Osteocyte (in vitro differentiated cells): ENCODE measurements at places on chromosomes 16 and 17.

- no peak for DNase-seq
Measured at GRCh38 chr17:49000943-49001342, 3.8 kb downstream of the IGF2BP1 start.

GRCh38 chr16:4338125-4338582, 13.0 kb downstream of the PAM16 start:
- no peak for DNase-seq

DNA sequence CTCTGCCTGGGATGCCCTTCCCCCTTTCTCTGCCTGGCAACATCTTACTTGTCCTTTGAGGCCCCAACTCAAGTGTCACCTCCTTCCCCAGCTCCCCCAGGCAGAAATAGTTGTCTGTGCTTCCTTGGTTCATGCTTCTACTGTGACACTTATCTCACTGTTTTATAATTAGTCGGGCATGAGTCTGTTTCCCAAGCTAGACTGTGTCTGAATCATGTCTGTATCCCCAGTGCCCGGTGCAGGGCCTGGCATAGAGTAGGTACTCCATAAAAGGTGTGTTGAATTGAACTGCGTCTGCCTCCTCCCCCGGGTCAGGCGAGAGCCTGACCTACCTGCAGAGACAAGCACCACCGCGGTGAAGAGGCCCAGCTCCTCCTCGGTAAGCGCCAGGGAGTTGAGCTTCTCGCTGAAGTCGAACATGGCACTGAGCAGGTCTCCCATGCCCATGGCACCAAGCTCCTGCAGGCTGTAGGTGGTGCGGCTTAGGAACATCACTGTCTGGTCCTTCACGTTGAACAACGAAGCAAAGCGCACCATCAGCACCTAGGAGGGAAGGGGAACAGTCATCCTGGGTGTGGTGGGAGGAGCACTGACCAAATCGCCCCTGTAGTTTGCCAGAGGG, 6.7 kb downstream of the NR1D1 start:
- DNase-seq: no peak

GRCh38 chr16:2040787-2041522, 6.7 kb downstream of the NTHL1 start:
- DNase-seq: no peak

DNA sequence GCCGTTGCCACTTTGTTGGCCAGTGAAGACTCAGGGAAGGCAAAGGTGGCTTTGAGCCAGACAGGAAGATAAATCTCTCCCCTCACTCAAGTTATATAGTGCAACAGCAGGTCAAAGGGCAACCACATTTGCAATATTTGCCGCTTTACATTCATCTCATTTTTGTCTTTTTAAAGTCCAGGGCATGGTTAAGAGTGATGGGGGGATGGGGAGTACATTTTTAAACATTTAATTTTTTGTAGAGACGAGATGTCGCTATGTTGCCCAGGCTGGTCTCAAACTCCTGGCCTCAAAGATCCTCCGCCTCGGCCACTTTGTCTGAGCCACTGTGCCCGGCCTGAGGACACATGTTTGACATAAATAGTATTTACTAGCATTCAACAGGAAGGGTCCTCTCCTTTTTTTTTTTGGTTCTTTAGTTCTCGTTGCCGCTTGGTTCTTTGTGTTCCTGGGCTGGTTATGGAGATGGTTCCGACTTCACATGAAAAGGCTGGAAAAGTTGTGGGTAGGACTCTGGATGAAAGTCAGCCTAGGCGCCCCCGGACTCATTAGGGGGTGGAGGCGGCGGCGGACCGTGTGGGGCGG, 95.7 kb downstream of the RAB11FIP4 start:
- DNase-seq: no peak

DNA sequence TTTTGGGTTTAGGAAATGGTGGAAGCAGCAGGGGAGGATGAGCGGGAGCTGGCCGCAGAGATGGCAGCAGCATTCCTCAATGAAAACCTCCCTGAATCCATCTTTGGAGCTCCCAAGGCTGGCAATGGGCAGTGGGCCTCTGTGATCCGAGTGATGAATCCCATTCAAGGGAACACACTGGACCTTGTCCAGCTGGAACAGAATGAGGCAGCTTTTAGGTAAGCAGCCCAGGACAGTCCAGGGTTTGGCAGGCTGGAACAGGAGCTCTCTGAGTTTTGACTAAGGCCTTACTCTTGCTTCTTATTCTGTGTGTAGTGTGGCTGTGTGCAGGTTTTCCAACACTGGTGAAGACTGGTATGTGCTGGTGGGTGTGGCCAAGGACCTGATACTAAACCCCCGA, 41.4 kb downstream of the SF3B3 start:
- DNase-seq: no peak

- DNase-seq: no peak
Measured at GRCh38 chr17:6489016-6489550, 44.8 kb downstream of the PIMREG start.

GRCh38 chr16:86575754-86576557, 2.4 kb upstream of the FOXL1 start:
- peak; percentile 96 for DNase-seq

- no peak for DNase-seq
Measured at GRCh38 chr16:90019543-90020259, 445 bp upstream of the DBNDD1 start.

DNA sequence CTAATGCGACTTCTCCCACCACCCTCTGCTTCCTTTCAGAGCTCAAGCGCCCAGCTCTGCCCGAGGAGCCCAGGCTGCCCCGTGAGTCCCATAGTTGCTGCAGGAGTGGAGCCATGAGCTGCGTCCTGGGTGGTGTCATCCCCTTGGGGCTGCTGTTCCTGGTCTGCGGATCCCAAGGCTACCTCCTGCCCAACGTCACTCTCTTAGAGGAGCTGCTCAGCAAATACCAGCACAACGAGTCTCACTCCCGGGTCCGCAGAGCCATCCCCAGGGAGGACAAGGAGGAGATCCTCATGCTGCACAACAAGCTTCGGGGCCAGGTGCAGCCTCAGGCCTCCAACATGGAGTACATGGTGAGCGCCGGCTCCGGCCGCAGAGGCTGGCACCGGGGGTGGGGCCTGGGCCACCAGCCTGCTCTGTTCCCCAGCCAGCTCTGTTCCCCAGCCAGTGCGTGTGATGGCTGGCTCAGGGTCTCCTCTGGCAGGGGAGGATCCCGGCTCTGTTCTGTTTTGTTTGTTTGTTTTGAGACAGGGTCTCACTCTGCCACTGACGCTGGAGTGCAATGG, 18.7 kb downstream of the CRISPLD2 start:
- no peak for DNase-seq

GRCh38 chr17:52233176-52233575, 74.7 kb upstream of the CA10 start:
- DNase-seq: no peak

- no peak for DNase-seq
Measured at GRCh38 chr16:57807252-57807967, 5.1 kb upstream of the KIFC3 start.

GRCh38 chr17:1004769-1005295, 7.9 kb downstream of the TIMM22 start:
- DNase-seq: no peak

DNA sequence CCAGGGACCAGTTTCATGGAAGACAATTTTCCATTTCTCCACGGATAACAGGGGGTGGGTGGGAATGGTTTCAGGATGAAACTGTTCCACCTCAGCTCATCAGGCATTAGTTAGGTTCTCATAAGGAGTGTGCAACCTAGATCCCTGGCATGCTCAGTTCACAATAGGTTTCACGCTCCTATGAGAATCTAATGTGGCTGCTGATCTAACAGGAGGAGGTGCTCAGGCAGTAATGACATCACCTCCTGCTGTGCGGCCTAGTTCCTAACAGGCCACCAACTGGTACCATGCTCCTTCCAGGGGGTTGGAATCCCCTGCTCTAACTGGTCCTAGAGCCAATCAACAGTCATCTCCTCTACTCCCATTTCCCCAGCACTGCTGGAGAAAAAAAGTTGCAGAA, 19.9 kb downstream of the TEX14 start:
- DNase-seq: no peak

GRCh38 chr16:55889518-55889917, 14.3 kb upstream of the CES5A start:
- DNase-seq: no peak

- DNase-seq: no peak
Measured at GRCh38 chr17:11140043-11140442, 101.0 kb upstream of the SHISA6 start.

- no peak for DNase-seq
Measured at GRCh38 chr17:79325709-79326430, 251.2 kb downstream of the ENGASE start.

DNA sequence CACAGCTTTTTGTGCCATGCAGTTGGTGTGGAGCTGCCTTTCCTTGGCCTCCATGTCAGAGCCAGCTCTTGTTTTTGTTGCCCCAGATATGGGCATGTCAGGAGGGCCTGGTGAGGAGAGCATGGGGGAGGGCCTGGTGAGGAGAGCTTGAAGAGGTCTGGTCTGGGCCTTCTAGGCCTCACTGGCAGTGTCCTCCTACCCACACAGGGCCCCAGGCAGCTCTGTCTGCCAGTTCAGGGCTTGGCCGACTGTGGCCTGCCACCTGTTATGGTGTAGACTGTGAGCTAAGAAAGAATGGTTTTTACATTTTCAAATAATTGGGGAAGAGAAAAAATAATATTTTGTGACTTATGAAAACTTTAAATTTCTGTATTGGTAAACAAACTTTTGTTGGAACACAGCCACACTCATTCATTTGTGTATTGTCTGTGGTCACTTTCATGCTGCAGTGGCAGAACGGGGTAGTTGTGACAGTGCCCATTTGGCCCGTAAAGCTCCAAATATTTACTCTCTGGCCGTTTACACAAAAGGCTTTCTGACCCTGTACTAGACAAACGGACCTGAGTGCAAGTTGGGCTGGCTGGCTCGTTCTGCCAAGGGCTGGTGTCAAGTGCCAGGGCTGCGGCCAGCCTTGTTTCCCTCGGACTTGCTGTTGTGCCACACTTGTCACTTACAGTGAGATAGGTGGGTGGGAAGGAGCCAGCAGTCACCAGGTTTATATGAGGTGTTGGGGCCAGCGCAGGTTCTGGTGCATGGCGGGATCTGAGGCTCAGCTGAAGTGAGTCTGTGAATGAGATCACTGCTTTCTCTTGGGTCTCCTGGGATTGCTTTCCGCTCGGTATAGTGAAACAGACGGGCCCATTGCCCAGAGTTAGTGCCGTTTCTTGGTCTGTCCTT, 18.2 kb downstream of the PGS1 start:
- no peak for DNase-seq

DNA sequence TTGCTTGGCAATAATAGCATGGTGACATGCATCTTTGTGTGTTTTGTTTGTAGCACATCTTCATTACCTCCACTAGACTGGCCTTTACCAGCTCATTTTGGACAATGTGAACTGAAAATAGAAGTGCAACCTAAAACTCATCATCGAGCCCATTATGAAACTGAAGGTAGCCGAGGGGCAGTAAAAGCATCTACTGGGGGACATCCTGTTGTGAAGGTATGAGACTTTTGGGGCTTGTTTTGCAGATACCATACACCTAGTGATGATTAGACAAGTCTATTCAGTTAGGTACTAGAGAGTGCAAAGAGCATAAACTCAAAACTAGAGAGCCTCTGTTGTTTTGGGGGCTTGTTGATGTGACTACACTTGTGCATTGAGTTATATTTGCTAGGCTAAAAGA, 41.2 kb downstream of the NFATC3 start:
- no peak for DNase-seq

GRCh38 chr17:12110906-12111305, 90.2 kb downstream of the MAP2K4 start:
- DNase-seq: no peak

DNA sequence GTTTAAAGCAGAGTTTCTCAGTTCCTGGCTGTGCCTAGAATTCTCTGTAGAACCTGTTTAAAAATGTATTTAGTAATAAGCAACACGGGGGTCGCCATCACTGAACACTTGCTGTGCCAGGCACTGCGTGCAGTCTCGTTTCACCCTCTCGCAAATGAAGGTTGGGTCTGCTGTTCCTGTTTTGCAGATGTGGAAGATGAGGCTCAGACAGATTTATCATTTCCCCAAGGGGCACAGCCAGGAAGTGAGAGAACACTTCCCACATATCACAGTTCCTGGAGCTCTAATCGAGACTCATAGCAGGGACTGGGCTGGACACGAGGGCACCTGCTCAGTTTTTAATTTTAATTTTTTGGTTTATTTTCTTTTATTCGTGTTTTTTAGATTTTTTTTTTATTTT, 122.7 kb downstream of the ABCC6 start:
- DNase-seq: no peak

DNA sequence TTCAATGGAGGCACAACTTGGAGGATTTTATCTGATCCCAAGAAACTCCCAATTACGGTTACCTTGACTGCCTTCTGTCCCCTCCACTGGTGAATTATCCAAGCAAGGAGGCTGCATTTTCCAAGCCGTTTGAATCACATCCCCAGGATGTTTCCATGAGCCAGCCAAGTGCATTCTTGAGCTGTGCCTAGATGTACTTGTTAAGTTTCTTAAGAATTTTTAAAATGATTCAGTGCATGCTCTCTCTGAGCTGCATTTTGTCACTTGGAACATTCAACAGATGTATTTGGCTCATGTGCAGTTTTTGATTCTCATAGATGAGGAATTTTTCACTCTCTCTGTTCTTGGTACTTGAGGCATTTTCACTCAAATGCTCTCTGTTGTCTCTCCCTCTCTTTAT, 202.6 kb upstream of the MYOCD start:
- DNase-seq: no peak

GRCh38 chr17:31609331-31609730, 217.9 kb downstream of the RAB11FIP4 start:
- peak; percentile 19 for DNase-seq

DNA sequence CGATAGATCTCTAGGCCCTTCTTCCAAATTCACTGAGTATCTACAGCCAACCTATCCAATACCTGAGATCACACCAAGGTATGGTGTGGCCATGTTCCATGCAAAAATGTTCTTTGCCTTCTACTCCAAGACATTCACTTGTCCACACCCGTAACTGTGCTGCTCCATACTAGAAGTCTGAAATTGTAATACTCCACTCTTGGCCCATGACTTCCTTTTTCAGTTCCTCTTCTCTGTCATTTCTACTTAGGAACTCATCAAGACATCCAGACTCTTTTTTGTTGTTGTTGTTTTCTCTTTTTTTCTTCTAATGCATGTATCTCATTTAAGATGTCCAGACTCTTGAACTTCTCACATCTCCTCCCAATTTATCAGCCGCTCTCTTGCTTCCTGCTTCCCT, 42.5 kb upstream of the KSR1 start:
- no peak for DNase-seq

DNA sequence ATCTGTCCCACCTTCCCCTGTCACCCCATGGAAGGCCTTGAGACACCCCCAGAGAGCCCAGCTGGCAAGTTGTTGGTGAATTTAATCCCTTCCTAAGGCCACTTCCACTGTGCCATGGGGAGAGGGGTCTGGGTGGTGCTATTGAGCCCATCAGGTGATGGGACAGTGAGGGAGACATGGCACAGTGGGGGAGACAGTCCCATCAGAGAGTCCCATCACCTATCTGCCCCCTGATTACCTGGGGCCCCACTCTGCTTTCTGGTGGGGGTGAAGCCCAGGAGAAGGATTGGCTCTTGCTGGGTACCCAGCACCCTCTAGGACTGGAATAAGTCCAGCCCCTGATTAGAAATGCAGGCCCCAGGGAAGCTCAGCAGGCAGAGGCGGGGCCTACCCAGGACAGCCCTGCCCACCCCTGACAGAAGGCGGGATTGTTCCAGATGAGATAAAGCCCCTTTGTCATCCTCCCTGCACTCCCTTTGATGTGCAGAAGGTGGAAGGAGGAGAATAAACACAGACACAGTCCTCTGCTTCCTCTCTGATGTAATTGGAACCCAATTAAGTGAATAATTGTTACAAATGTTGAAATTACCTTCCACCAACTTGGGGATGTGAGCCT, 18.9 kb downstream of the TMEM132E start:
- no peak for DNase-seq
